Activated CD8-positive, alpha-beta memory T cell treated with anti-CD3 and anti-CD28 coated beads for 1 hour (primary cell): ENCODE measurements at places on chromosomes 7 and 10.

DNA sequence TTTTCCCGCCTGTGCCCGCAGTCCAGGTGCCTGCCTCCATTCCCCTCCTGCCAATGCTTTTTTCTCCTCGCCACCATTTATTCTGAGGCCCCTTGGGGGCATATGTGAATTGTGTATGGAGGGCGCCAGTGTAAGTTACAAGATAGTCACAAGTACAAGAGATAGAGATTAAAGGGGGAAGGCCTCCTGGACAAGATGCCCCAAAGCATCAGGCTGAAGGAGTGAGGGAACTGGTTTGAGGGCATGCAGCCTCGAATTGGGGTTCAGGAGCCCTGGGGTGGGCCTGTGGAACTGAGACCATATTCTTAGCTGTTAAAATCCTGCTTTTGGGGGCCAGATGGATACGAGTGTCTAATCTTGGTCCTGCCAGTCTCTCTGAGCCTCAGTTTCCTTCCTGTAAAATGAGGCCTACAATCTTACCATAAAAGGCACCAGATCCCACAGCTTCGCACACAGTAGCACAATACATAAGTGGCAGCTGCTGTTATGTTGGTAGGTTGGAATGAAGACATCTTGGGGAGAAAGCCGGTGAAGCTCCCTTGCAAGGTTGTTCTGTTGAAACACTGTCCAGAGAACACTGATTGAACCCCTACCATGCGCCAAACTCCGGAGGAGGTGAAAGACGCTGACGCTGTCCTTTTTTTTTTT, 545 bp upstream of the COMTD1 start:
- no peak for DNase-seq

DNA sequence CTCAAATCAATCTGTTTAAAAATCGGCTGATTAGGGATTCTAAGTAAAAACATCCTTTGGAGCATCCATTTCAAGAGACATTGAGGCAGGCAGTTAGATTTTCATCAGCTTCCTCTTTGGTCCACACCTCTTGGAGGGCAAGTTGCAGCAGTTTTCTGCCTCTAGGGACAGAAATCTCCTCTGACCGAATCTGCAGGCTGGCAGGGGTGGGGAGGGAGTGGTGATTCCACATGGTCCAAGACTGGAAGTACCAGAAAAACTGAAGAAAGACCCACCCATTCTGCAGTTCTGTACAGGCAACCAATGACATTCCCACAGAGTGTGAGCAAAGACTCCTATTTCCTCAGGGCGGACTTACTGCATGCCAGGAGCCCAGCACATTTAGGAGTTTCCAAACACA, 29.0 kb downstream of the FGFBP3 start:
- no peak for DNase-seq

- no peak for DNase-seq
Observed at GRCh38 chr7:125491137-125491536, 561.5 kb upstream of the POT1 start.

- DNase-seq = no peak
Observed at GRCh38 chr7:11485636-11486035, 346.4 kb downstream of the THSD7A start.

GRCh38 chr10:23099816-23100215, 4.4 kb downstream of the MSRB2 start:
- DNase-seq = no peak

DNA sequence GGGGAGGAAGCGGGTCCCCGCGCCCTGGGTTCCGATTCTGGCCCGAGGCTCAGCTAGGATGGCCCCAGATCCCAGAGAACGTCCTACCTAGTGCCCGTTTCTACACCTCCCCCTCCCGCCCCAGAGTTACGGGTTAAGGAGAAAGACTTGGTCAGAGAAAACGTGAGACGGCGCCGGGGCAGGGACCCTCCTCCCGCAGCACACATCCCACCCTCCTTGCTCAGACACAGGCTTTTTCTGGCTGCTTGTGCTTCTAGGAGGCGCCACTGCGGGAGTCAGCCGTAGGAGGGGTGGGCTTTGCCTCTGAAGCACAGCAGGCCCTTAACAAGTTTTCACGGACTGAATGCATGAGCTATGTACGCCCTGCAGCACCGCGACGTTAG, 104.9 kb upstream of the LEP start:
- no peak for DNase-seq

DNA sequence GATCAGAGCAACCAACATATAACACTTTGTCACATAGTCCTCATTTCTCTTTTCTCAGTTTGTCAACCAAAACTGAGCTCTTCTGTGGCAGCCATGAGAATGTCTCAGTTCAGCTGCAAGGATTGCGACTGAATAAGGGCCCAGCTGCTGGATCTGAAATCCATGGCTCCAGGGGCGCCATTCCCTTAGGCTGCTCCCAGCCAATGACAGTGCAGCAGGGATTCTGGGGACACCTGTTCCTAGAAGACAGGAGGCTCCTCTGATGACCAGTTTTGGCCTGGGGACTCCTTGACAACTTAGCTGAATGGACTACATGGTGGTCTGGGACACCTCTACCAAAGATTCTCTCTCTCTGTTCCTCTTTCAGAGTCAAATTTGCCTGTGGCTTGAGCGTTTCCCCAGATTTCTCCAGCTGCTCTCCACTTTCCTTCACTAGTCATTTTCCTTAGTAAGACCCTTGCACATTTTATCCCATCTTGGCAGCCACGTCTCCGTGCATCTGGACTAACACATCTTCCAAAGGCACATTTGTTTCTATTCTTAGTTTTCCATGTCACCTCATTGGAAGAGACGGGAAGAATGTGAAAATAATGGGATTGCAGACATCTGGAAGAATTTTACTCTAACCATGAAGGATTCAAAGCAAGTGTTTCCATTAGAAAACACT, 28.1 kb upstream of the KIF5B start:
- no peak for DNase-seq

DNA sequence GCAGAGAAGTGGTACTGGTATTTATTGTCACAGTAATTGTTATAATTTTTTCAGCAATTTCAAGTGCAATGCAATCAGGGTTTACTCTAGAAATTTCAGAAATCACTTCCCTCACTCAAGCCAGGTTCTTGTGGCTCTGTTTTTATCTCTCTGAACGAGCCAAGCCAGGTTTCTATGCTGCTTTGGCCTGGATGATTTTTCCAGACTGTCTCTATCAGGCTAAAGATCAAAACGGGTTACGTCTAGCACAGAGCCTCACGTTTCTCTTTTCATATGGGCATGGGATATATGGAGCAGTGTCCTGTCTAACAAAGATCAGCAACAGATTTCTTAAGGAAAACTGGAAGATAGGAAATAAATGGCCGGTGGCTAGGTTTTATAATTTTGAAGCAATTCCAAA, 1105.3 kb downstream of the NRG3 start:
- no peak for DNase-seq

DNA sequence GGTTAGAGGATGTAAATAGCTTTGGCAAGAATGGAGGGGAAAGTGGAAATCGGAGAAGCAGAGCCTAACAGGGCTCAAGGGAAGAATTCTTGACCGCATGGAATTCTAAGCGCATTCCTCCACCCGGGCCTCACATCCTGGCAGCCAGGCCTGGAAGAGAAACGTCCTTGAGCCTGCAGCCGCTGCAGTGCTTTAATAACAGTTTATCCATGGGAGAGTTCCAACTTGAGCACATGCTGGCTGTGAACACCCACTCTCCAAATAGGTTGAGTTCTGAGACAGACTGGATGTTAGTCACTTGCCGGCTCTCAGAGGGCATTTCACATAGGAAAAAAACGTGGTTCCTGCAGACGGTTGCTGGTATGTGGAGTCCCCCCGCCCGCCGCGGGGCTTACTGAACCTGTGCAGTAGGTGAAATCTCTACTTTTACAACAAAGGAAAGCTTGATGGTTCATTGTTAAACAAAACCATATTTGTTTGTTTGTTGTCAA, 61.4 kb upstream of the STEAP1B start:
- DNase-seq = no peak

GRCh38 chr7:154960063-154960790, 42.7 kb downstream of the PAXIP1 start:
- DNase-seq = no peak

DNA sequence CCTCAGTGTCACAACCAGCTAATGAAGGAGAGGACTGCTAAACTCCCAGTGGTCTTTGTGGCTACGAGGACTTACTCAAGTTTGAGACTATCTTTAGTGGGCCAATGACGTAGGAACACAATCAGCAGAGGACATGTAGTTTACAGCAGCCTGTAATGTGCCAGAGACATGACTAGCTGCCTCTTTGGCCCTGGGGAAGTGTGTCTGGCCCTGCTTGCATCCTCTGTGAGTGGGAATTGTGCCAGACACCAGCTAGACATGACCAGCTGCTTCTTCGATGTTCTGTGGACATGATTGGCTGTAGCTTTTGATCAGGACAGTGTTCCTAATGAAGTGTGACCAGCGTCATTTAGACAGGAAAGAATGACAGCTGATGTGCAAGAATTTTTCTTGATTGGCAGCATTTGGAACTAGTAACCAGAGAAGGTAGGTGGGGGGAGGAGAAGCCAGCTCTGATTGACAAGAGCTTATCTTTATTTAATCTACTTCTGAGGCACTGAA, 141.7 kb downstream of the AUTS2 start:
- DNase-seq = no peak

GRCh38 chr7:44368885-44369284, 43.5 kb upstream of the CAMK2B start:
- no peak for DNase-seq

GRCh38 chr7:154975984-154976383, 26.9 kb downstream of the PAXIP1 start:
- no peak for DNase-seq

- no peak for DNase-seq
Observed at GRCh38 chr7:116193329-116194087, 16.8 kb upstream of the TES start.

DNA sequence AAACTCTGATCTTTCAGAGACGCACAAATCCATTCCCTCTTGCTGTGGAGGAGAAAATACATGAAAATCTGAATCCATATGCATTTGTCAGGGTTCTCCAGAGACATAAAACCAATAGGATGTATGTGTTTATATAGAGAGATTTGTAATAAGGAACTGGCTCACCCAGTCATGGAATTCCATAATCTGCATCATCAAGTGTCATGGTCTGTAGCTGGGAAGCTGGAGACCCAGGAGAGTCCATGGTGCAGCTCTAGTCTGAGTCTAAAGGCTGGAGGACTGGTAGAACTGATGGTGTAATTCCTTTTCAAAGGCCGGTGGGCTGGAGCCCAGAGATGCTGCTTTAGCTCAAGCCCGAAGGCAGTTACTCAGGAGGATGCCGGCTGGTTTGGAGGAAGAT, 134.0 kb downstream of the TCF7L2 start:
- no peak for DNase-seq

- no peak for DNase-seq
Observed at GRCh38 chr7:29237489-29237888, 42.9 kb downstream of the CHN2 start.

DNA sequence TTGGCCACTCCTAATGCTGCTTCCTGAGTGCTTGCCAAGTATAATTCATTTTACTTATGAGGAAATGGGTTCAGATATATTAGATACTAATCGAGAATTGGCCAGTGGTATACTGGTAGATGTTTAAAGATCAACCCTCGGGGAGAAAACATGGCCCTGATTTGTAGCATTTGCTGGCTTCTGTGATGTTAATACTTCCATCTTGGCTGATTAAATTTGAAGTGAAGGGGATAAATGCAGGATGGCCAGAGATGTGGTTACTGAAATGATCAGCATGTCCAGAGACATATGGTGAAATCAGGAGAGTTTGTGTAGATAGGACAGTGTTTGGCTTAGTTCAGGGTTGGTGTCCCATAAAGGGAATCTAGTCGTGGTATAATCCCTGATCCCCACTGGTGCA, 11.2 kb downstream of the UBE2D4 start:
- DNase-seq = no peak

DNA sequence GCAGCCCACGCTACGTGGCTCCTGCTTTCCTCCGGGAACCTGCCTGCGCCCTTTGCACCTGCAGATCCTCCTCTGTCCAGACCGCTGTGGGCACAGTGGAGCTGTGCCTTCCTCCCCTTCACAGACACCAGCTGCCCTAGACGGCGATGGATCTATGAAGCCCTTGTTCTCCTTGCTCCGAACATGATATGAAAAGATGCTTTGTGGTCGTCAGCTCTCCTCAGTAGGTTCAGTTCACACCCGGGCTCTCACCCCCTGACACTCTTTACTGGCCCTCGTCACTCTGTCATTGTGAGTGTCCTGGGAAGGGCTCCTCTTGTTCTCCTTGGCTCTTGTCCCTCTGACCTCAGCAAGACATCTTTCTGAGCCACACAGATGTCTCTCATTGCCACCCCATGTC, 4.2 kb downstream of the ZNF488 start:
- DNase-seq = no peak

GRCh38 chr10:100128951-100129350, 47.3 kb upstream of the CPN1 start:
- DNase-seq = no peak

GRCh38 chr10:88990384-88991160, at the start of gene FAS:
FAS (plus strand) TSS chr10:88990798; CDS start chr10:88990877, 79 bp downstream.
- DNase-seq = peak; percentile 51

DNA sequence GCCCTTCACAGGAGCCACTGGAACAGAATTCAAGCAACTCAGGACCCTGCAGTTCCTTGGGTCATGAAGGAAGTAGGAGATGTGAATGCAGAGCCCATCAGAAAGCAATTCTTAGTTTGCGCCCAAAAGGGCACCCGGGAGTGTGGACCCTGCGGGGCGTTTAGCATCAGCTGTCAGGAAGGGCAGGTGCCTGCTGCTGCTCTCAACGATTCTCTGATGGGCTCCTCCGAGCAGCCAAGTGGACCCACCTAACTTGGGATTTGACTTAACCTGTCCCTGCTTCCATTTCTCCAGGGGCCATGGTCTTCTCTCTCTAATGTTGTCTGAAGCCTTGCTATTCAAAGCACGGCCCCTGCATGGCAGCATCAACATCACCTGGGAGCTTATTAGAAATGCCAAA, 17.1 kb downstream of the CPA5 start:
- no peak for DNase-seq

GRCh38 chr10:43172645-43173044, 34.4 kb downstream of the CSGALNACT2 start:
- DNase-seq = no peak

DNA sequence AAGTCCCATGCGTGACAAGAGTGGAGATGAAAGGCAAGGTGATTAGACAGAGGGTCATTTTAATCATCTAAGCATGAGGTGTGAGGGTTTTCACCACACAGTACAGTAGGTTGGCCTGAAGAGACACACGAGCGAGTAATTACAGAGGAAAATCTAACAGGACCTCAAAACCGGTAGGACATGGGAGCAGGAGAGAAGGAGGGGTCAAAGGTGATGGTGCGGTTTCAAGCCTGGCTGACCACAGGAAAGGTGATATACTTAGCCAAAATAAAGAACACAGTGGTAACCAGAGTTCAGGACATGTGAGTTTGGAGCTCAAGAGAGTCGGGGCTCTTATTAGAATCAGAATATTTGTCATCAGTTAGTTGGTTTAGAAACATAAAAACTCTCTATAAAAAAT, 20.0 kb downstream of the GLI3 start:
- DNase-seq = no peak

- no peak for DNase-seq
Observed at GRCh38 chr10:12194752-12195271, 879 bp downstream of the NUDT5 start.

GRCh38 chr7:77783111-77783510, 15.1 kb downstream of the TMEM60 start:
- no peak for DNase-seq

GRCh38 chr7:116232350-116232749, 22.0 kb downstream of the TES start:
- DNase-seq = no peak

- no peak for DNase-seq
Observed at GRCh38 chr10:96292971-96293920, 11.0 kb upstream of the DNTT start.
